ENCODE measurements at places on chromosomes 4 and X.

DNA sequence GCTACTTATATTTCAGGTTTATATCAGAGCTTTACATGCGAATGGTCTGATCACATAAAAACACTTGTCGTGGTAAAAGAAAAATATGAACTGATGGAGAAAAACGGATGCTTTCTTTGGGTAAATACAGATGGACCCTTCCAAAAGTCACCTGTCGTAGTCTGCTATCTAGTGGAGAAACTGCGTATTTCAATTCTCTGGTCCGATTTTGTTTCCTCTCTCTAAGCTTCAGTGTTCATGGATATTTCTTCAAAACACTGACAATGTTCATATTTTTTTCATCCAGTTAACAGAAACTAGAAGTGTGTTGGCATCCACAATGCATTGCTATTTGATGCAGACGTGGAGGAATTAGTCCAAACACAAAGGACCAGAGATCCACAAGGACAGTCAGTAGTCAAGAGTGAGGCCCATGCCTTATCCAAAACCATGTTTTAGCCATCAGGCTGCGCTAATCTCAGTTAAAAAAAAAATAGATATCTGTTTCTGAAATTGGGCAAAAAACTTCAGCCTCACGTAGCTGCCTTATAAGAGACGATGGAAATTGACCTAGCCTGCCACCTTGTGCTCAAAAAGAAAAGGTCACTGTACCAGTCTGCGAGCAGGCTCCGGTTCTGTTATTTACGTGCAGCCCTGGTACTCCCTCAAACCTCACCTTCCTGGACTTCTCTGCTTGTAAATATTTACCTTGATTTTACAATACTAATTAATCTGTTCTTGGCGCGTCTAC is 16.0 kb downstream of the MEPE start:
- peak; percentile 34 for DNase-seq

- no peak for DNase-seq
Observed at GRCh38 chr4:95256108-95256835, 292.5 kb downstream of the UNC5C start.

DNA sequence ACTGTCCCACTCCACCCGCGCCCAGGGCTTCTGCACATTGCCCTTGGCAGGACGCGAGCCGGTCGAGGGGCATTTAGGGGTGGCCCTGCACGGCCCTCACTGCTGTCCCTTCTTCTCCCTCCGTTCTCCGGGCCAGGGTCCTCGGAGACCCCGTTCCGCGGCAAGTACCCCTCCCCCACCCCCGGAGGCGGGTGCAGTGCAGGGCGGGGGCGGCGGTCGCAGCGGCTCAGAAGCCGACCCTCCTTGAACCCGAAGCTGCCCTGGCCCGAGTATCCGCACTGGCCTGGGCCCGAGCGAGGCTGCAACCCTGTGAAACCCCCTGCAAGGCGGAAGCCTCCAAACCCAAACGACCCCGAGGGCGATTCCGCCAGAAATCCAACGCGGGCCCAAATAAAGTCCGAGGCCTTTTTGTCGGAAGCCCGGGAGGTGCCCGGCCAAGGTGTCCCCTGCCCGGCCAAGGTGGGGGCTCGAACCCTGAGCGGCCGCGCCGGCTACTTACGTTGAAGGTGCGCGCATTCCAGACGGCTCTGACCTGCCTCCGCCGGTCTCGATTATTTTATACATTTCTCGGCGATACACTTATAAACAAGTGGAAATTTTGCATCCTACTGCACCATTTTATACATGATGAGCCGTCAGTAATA is 53.1 kb upstream of the TMEM33 start:
- DNase-seq: no peak

GRCh38 chrX:78181307-78181706 is 41.9 kb upstream of the TAF9B start:
- DNase-seq: no peak

DNA sequence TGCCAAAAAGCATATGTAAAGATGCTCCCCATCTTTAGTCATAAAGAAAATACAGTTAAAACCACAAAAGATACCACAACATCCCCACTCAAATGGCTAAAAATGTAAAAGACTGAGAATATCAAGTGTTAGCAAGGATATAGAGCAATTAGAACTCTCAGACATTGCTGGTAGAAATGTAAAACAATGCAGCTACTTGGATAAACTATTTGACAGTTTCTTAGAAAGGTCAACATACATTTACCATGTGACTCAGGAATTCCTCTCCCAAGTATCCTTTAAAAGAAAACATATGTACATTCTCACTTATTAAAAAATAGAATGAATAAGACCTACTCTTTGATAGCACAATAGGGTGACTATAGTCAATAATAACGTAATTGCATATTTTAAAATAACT is 173.7 kb downstream of the HNRNPD start:
- DNase-seq: no peak

- DNase-seq: no peak
Observed at GRCh38 chrX:45712067-45712466, 511.4 kb upstream of the DIPK2B start.

DNA sequence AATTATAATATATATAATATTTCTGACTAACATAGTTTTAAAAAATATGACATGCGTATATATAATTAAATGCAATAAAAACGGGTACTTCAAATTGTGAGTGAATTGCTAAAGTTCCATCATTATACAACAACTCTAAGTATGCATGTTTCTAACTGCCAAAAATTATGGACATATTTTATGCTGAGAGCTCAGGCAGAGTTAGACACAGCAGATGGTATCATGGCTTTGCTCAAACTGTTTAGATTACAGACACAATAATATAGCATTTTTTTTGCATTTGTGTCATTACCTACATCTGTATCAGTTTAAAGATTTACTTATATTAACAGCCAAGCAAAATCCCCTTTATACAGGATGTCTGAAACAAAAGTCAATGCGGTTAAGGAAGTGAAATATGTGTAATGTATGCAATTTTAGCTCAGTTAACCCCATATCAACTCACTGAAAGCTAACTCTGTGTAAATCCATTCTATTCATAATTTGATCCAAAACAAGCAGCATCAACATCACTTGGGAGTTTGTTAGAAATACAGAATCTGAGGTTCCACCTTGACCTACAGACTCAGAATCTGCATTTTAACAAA is 119.1 kb upstream of the CNKSR2 start:
- no peak for DNase-seq
